H4 (cell line): ENCODE measurements at places on chromosomes 1 and 21.

GRCh38 chr1:244296003-244296402 lies 155.7 kb downstream of the ADSS2 start:
- DNase-seq = no peak

- DNase-seq = no peak
Observed at GRCh38 chr1:40423264-40423642, 27.0 kb upstream of the ZFP69B start.

- no peak for DNase-seq
Observed at GRCh38 chr21:41836166-41837015, 42.8 kb downstream of the PRDM15 start.

DNA sequence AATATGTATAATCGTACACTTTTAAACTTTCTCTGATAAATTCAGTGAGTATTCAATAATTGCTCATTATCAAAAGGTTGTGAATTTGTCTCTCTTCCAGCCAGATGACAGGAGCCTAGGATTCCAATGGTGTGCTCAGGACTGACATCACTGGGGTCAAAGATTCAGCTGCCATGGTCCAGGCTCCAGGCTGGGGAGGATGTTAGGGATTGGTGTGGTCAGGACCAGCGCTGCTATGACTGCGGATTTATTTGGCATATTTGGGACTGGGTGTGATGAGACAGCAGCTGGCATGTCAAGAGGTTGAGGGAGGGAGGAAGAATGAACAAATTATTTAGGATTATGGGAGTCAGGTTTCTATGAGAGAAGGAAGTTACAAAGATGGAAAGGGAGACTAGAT lies 48.2 kb upstream of the ABCA4 start:
- no peak for DNase-seq

- no peak for DNase-seq
Observed at GRCh38 chr1:184354719-184355118, 32.1 kb upstream of the C1orf21 start.

DNA sequence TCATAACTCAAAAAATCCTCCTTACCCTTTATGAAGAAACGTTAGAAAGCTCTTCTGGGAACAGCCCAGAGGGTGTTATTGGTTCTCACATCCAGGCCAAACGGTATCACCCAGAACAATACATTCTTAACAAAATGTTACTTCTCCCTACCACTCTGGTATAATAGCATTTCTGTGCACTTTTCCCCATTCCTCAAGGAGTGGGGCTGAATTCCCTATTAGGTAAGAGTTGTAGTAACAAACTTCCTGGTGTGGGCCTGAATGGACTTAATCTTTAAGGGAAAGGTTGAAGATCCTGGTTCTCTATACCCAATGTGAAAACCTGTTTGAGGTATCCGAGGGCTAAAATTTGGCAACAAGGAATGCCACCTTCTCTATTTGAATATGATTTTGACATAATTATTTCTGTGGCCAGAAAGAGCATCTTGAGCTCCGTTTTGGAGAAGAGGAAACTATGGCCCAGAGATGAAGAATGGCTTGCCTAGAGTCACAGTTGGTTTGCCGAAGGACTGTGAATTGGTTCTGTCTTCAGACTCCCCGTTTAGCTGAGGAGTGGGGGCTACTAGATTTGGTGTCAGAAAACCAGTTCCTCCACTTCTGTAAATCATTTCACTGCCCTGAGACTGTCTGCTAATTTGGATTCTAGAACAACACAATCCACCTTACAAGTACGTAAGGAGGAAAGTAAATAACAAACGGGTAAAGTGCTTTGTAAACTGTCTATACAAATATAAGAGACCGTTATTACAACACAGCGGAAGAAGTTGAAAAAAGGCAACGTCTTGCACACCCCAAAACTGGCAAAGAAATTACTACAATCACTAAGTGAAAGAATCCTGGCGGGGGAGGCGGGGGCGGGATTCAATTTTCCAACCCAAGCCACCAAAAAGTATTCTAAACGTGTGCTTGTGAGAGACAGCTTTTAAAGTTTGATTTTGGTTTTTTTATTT lies 2.3 kb downstream of the ANP32E start:
- no peak for DNase-seq

DNA sequence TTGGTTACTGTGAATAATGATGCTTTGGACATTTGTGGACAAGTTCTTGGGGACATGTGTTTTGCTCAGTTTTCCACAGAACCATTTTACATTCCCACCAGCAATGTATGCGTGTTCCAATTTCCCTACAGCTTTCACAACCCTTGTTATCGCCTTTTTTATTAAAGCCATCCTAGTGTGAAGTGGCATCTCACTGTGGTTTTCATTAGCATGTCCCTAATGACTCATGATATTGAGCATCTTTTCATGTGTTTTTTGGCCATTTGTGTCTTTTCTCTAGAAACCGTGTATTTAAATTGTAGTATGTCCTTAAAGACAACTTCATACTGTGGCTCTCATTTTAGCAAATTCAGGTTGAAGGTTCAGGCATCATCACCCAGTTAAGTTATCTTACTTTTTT lies 132.1 kb downstream of the TGFBR3 start:
- no peak for DNase-seq

DNA sequence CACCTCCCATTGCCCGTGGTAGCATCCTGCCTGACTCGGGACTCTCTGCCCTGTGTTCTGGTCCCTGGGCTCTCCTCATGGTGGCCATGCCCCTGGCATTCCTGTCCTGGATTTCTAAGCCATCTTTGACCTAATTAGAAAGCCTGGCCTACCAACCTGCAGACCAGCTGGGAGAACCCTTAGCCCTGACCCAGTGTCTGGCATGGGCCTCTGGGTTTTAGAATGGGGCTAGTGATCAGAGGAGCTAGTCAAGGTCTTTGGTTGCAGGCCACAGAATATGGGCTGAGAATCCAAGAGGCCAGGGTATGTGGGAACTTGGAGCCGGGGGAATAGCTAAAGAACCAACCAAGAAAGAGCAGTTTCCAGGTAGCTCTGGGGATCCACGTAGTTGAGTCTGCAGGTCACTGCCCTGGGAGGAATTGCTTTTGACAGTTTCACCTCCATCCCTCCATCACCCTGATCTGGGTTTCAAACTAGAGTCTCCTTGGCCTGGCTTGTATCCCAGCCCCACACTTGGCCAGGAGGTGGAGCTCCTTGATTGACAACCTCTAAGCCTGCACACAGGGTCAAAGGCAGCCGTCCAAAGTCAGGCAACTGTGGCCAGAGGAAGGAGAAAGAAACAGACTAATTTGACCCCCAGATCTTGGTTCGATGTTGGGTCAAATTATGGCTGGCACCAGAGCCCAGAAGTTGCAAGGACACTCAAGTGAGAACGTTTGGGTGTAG lies 54.7 kb upstream of the ABCG1 start:
- DNase-seq = no peak

DNA sequence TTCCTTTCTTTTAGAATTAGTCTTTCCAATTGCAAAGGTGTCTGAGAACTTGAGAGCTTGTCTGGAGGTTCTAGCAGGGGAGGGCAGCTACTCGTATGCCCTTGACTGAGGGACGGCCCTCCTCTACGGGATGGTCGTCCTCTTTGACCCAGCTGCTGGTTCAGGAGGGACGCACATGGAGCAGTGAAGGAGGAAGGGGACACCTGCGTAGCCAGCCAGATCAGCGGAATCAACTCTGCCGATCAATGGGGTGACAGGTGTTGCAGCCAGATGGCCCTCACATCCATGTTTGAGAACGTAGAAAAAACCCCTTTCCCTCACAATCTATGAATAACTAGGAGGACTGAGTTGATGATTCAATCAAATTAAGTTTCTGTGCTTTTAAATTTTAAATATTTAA lies 15.7 kb upstream of the A3GALT2 start:
- no peak for DNase-seq

DNA sequence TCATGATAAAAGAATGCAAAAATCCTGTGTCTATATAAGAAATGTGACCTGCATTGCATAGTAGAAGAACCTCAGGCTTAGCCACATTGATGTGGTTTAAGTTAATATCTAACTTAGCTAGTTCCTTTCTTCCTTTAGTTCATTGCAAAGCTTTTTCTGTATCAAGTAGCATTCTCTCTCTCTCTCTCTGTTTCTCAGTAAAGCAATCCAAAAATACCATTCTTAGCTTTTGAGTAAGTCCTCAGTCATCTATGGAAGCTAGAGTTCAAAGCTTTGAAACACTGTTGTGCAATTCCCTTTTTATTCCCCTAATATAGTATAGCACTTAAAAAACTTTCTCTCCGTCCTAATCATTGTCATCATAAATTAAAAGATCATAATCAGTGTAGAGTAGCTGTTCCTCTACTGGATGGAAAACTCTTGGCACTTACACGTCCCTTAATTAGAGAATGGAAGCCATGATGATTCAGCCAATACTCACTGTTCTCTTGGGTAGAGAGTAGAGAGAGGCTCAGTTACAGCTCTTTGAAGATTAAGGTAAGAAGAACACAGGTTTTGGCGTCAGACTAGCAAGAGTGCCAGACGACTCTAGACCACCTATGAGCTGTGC lies 350.3 kb upstream of the LYPLAL1 start:
- peak; percentile 7 for DNase-seq

GRCh38 chr21:38267136-38267755 lies 10.5 kb downstream of the KCNJ15 start:
- DNase-seq = no peak

GRCh38 chr1:15849775-15850324 lies 2.3 kb downstream of the SPEN start:
- DNase-seq = peak; percentile 65

- DNase-seq = no peak
Observed at GRCh38 chr1:225435487-225435886, 7.6 kb upstream of the LBR start.

DNA sequence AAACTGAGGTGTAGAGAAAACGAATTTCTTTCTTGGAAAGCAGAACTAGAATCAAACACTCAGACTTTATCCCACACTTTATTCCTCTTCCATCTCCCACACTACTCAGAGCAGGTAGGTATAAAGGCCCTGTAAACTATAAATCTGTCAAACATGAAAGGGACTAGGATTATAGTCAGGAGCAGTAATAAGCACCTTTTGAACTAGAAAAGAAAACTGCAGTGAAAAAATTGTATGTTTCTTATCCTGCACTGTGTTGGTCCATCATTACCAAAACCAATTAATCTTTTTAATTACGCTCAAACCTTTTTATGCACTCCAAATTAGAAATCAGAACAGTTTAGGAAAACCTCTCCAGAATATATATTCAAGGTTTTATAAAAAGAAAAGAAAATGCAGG lies 47.6 kb downstream of the LPAR3 start:
- DNase-seq = no peak

DNA sequence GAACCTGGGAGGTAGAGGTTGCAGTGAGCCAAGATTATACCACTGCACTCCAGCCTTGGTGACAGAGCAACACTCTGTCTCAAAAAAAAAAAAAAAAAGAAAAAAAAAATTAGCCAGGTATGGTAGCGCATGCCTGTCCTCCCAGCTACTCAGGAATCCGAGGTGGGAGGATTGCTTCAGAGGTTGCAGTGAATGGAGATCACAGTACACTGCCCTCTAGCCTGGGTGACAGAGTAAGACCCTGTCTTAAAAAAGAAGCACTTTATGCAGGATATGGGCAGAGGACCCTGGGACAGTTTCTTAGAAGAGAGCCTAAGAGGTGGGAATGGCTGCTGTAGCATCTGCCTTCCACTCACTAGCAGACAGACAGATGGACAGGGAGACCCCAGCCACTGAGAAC lies 23.0 kb downstream of the IQGAP3 start:
- DNase-seq = no peak

- no peak for DNase-seq
Observed at GRCh38 chr1:17839641-17840196, 84.6 kb downstream of the ACTL8 start.

GRCh38 chr1:216750031-216750627 lies 26.9 kb upstream of the ESRRG start:
- peak; percentile 67 for DNase-seq

GRCh38 chr1:59638231-59638711 lies 176.5 kb upstream of the HOOK1 start:
- peak; percentile 29 for DNase-seq

DNA sequence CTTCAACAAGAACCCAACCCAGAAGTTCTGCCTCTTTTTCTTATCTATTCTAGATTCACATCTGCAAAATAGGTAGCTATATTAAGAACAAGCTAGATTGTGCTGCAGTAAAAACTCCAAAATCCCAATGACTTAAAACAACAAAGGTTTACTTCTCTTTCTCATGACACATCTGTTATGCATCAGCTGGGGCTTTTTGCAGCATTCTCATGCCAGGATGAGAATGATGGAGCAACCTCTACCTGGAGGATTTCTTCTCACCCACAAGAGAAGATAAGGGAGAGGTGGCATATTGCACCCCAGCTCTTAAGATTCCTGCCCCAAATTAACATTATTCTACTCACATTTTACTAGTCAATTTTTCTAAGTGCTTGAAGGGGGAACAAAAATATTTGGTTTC lies 152.3 kb upstream of the SPAG17 start:
- no peak for DNase-seq
